H1 (cell line): ENCODE measurements at places on chromosomes 11 and 22. TPM values are rescaled to one million over a fixed set of nuclear protein-coding genes. Genes with fewer than 3 reads are reported as not detected.
A peak's percentile ranks its signal among the peaks of the same experiment; 100 is the strongest.

DNA sequence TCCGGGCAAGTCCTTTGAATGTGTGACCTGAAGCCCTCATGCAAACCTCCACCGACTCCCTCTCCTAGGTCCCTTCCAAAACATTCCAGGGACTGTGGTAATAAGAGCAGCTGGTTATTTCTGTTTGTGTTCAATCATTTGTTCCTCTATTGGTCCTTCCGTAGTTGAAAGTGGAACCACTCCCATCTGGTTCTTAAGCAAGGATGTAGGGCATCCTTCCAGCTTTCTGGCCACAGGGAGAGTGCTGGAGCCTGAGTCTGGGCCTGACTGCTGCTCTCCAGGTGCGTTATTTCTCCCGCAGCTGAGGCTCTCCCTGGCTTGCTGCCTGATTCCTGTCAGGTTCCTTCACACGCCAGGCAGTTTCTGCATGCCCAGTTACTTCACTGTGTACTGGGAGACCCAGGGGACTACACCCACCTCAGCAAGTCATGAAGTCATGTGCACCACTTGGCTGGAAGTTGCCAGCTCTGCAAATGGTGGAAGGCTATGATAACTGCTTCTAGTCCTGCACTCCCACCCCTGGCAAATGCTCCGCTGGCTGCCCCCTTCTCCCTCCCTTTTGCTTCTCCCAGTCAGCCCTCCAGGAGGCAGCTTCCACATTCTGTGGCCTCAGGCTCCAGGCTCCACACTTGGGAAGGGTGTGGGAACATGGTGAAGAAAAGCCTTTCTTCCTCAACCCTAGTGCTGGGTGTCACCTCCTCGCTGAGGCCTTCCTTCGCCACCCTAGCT is 4.0 kb upstream of the ALX4 start:
- H3K36me3 ChIP-seq: no peaks in the 10 kb centered on the region
- H3K27me3 ChIP-seq: peaks cover 100% of the 10 kb centered on the region
- no peak overlapping the region for H3K27ac ChIP-seq
- no peak for DNase-seq

DNA sequence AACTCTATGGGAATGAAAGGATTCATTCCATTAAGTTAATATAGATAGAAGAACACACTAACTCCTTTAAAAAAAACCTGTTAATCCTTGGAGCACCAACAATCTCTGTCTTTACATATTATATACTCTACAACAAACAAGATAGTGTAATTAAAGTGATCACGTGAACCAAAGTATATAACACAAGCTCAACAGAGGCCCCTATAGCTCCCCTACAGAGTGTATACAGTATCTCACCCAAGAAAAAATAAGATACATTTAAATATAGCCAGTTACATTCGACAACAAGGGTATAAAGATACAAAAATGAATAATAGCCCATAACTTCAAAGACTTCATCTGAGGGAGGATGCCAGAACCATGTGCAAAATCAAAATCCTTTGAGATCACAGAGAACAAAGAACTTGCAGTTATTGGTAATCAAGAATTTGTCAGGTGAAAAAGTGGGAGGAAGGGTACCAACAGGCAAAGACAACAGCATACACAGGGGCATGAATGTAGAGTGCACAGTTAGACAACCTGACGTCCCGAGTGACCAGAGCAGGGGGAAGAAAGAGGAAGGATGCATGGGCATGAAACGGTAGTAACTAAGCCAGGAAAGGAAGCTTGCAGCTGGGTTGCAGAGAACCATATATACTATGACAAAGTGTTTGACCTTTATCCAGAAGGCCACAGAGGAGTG is 4.7 kb downstream of the FCHSD2 start:
- H3K27me3 ChIP-seq: peaks cover 9% of the 10 kb centered on the region; the same call in 1 of the 2 replicates
- no peaks in the 10 kb centered on the region for H3K36me3 ChIP-seq
- H3K4me3 ChIP-seq: no peak overlapping the region
- no peak overlapping the region for H3K27ac ChIP-seq
- peaks cover 3% of the 10 kb centered on the region for H3K4me1 ChIP-seq

DNA sequence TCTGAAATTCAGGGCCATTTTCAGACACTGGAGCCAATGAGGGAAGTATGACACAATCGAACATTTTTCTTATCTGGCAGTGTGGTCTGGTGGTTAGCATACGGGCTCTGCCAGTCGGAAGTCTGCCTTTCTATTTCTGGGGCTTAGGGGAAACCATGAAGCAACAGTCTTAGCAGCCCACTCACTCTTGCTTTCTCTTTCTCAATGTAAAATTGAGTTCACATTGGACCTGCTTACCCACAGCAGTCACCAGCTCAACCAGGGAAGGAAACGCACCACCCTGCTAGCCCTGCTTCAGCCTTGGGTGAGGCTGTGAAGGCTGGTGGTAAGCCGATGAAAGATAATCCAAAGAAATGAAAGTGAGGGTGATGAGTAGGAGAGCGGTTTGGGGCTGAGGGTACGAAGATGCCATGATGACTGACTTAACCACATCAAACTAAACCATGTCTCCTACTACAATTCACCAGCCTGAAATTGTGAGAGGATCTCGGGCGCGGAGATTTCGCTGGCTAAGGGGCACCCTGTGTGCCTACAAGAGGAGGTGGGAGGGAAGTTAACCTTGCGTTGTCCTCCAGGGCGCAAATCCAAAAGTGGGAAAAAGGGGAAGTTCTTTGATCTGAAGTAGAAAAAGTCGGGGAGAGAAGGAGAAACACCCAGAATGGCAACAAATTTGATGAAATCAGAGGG is 2.0 kb upstream of the LMO2 start:
- no peak overlapping the region for H3K27ac ChIP-seq
- no peak overlapping the region for H3K4me3 ChIP-seq
- no peaks in the 10 kb centered on the region for H3K4me1 ChIP-seq
- H3K27me3 ChIP-seq: no peaks in the 10 kb centered on the region
- no peaks in the 10 kb centered on the region for H3K36me3 ChIP-seq
- DNase-seq: no peak

GRCh38 chr11:30586251-30587144 is at the start of gene MPPED2:
Gene MPPED2 (minus strand): TSS chr11:30586353. CDS start chr11:30580373, 5,980 bp downstream.
- no peak within 1 kb of the TSS for H3K27ac ChIP-seq
- DNase-seq: peak; percentile 88
- peak within 1 kb of the TSS; percentile 88 for H3K4me3 ChIP-seq

DNA sequence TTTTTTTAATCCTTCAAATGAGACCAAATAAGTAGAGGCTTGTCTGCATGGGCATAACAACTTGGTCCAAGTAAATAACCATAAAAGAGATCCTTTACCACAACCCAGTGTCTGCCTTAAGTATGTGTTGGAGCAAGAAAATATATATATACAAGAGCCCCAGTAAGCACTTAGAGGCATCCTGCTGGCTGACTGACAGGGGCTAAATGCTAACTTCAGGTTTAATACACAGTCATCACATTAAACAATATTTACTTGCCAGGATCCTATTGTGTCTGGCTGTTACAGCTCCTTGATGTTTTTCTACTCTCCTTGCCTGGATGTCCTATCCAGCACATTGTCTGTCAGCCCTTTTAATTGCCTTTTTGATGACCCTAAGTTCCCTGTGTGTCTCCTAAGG is 37.5 kb upstream of the MMP20 start:
- DNase-seq: no peak
- H3K27ac ChIP-seq: no peak overlapping the region
- no peaks in the 10 kb centered on the region for H3K27me3 ChIP-seq
- H3K4me1 ChIP-seq: no peaks in the 10 kb centered on the region

DNA sequence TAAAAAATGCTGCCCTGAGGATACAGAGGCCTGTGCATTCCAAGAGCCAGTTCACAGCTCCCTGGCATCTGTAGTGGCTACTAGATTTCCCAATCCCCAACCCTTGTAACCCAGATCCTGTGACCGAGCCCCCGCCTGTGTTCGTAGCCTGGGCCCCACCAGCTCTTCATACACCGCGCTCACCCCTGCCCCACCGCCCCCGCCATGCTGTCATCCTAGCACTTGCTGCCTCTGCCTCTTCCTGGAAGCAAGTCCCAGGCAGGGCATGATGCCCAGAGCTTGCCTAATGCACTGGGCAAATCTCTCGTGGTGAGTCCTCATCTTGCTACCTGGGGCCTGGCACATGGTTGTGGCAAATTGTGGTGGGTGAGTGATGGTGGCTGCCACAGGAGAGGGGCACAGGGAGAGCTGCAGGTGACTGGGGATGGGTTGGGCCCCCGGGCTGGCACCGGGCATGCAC is 7.1 kb downstream of the MGAT3 start:
- H3K27ac ChIP-seq: no peak overlapping the region
- H3K27me3 ChIP-seq: no peaks in the 10 kb centered on the region
- H3K36me3 ChIP-seq: no peaks in the 10 kb centered on the region
- H3K4me1 ChIP-seq: no peaks in the 10 kb centered on the region; the same call in 1 of the 2 replicates

GRCh38 chr11:74634537-74634936 is 42.2 kb downstream of the POLD3 start:
- H3K4me3 ChIP-seq: no peak overlapping the region
- H3K27me3 ChIP-seq: no peaks in the 10 kb centered on the region
- peaks cover 21% of the 10 kb centered on the region for H3K36me3 ChIP-seq

- DNase-seq: no peak
- H3K4me3 ChIP-seq: no peak overlapping the region
- H3K36me3 ChIP-seq: no peaks in the 10 kb centered on the region
- H3K27me3 ChIP-seq: peaks cover 8% of the 10 kb centered on the region; the same call in 1 of the 2 replicates
- peaks cover 10% of the 10 kb centered on the region; the same call in 1 of the 2 replicates for H3K4me1 ChIP-seq
- H3K27ac ChIP-seq: no peak overlapping the region
Observed at GRCh38 chr22:23501708-23502107, 78.4 kb downstream of the IGLL1 start.

- peak; percentile 60 for DNase-seq
- H3K4me1 ChIP-seq: no peaks in the 10 kb centered on the region
- H3K27ac ChIP-seq: no peak overlapping the region
- H3K36me3 ChIP-seq: no peaks in the 10 kb centered on the region
- H3K27me3 ChIP-seq: no peaks in the 10 kb centered on the region
Observed at GRCh38 chr11:63478896-63479295, 12.1 kb downstream of the PLAAT5 start.

- peak within 1 kb of the TSS; percentile 44 for H3K4me3 ChIP-seq
- DNase-seq: peak; percentile 72
- H3K27ac ChIP-seq: no peak within 1 kb of the TSS
- peaks cover 39% of the 10 kb centered on the region for H3K27me3 ChIP-seq
- H3K36me3 ChIP-seq: no peaks in the 10 kb centered on the region
Observed at GRCh38 chr11:33375688-33376311, 118.6 kb downstream of the HIPK3 start.

- peaks cover 4% of the 10 kb centered on the region for H3K4me1 ChIP-seq
- H3K4me3 ChIP-seq: no peak overlapping the region
- DNase-seq: no peak
Observed at GRCh38 chr22:36243986-36244385, 4.7 kb upstream of the APOL2 start.

- H3K27ac ChIP-seq: no peak within 1 kb of the TSS
- DNase-seq: no peak
- no peaks in the 10 kb centered on the region for H3K27me3 ChIP-seq
- no peak within 1 kb of the TSS for H3K4me3 ChIP-seq
Observed at GRCh38 chr11:65058419-65059054, at the start of gene NAALADL1. Gene NAALADL1 (minus strand): TSS chr11:65058553. CDS start chr11:65058521, 32 bp downstream.

DNA sequence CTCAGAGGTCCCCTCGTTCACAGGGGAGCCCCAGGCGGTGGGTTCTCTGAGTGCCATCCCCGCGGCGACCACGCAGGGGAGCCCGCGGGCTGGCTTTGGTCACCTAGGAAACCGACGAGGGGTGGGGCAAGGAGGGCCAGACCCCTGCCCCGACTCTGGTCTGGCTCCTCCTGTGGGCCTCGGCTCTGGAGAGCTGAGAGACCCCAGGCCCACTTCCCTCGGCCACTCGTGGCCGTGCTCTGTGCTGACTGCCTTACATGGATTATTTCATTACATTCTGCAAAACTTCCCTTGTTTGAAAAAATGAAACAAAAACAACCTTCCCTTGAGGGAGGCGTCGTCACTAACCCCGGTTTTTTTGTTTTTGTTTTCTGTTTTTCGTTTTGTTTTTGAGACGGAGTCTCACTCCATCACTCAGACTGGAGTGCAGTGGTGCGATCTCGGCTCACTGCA is 15.1 kb upstream of the CYTH4 start:
- H3K36me3 ChIP-seq: no peaks in the 10 kb centered on the region
- H3K27ac ChIP-seq: no peak overlapping the region
- DNase-seq: peak; percentile 96
- no peaks in the 10 kb centered on the region for H3K27me3 ChIP-seq
- no peak overlapping the region for H3K4me3 ChIP-seq
- peaks cover 2% of the 10 kb centered on the region; the same call in 1 of the 2 replicates for H3K4me1 ChIP-seq

Gene TUT1
- total RNA-seq: 24.6 and 31.5 TPM in 2 replicates

Gene FOSL1
- total RNA-seq: 6.3 and 7.5 TPM in 2 replicates

Gene OTOG
- 1.5 and 2.4 TPM in 2 replicates for total RNA-seq

Gene SLC5A1
- not detected in 2 replicates for total RNA-seq

Gene HBG2
- total RNA-seq: not detected in 2 replicates

Gene OR52I1
- not detected in 2 replicates for total RNA-seq

Gene TSPAN32
- total RNA-seq: not detected in 2 replicates
